ENCODE measurements at places on chromosomes 6 and 20.

GRCh38 chr6:131886517-131886916 is 64.7 kb downstream of the CCN2 start:
- no peaks in the 10 kb centered on the region for H3K27me3 ChIP-seq
- no peak for DNase-seq
- no peaks in the 10 kb centered on the region for H3K36me3 ChIP-seq
- no peaks in the 10 kb centered on the region for H3K4me1 ChIP-seq

DNA sequence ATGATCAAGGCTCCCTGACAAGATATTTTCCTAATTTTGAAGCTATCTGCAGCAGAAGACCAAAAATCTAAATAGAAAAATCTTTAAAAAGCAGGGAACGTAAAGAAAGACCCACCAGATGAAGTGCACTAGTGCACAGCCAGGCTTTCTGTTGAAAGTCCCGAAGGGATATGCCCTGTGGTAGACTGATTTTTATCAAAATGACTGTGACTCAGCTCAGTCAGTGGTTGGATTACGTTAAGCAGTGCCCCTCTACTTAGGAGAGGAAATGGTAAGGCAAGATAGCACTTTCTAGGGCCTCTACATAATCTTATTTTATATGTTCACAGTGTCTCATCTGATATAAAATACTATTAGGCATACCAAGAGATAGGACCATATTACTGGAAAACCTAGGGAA is 123.4 kb upstream of the RAB32 start:
- no peak overlapping the region for H3K27ac ChIP-seq
- no peak for DNase-seq
- no peaks in the 10 kb centered on the region for H3K4me1 ChIP-seq

GRCh38 chr6:109788687-109789086 is 97.6 kb downstream of the FIG4 start:
- peaks cover 6% of the 10 kb centered on the region for H3K4me1 ChIP-seq
- no peaks in the 10 kb centered on the region for H3K27me3 ChIP-seq
- no peak overlapping the region for H3K4me3 ChIP-seq
- H3K27ac ChIP-seq = no peak overlapping the region

DNA sequence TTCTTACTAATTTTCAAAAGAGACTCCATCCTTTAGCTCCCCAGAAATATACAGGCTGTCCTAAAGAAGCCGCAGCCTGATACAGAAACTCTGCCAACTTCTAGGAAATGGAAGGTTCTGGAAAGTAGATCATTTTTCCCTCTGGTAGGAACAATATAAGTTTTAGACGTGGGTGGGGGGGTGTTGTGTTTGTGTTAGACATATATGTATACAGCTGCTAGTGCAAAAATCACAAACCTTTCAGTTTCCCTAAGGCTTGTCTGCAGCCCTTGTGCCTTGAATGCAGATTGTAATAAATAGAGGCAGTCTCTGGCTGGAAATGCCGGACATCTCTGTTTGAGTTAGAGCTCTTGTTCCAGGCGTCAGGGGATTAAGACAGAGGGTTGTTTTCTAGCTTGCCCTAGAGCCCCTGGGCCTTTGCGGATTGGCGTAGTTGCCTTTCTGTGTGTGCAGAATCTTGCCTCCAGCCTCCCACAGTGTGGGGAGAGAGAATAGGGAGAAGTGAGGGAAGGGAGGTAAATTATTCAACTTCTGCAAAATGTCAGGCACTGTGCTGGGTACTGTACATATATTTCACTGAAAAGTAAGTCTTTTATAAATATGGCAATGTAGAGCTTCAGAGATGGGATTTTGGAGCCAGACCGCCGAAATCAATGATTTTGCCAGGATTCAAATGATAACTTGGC is 269.7 kb downstream of the PRL start:
- H3K27ac ChIP-seq = no peak overlapping the region
- H3K36me3 ChIP-seq = no peaks in the 10 kb centered on the region
- peak; percentile 47 for DNase-seq

GRCh38 chr20:36688630-36689029 is 42.6 kb upstream of the SLA2 start:
- H3K4me3 ChIP-seq = no peak overlapping the region
- no peaks in the 10 kb centered on the region for H3K27me3 ChIP-seq
- no peak for DNase-seq
- H3K27ac ChIP-seq = no peak overlapping the region
- peaks cover 10% of the 10 kb centered on the region for H3K36me3 ChIP-seq

DNA sequence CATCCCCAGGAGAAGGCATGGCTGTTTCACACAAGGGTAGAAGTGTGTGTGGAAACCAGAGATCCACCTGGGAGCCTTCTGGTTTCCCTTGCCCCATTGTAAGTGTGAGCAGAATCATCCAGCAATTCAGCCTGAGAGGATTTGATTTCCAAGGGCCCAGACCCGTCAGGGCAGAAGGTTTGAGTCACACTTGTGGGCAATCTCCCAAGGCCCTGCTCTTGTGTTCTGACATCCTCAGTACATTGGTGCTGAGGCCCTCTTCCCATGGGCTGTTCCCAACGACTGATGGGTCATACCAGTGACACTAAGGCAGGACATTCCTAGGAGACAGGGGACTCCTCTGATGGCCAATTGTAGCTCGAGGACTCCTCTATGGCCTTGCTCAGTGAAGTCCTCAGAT is 58.2 kb upstream of the POLR1H start:
- no peaks in the 10 kb centered on the region for H3K36me3 ChIP-seq
- no peak overlapping the region for H3K4me3 ChIP-seq
- DNase-seq = no peak
- peaks cover 20% of the 10 kb centered on the region for H3K27me3 ChIP-seq
- H3K27ac ChIP-seq = no peak overlapping the region

- H3K36me3 ChIP-seq = no peaks in the 10 kb centered on the region
- DNase-seq = no peak
- H3K4me3 ChIP-seq = no peak overlapping the region
- H3K4me1 ChIP-seq = no peaks in the 10 kb centered on the region
- H3K27me3 ChIP-seq = no peaks in the 10 kb centered on the region
Measured at GRCh38 chr6:20252311-20252710, 40.0 kb upstream of the MBOAT1 start.

DNA sequence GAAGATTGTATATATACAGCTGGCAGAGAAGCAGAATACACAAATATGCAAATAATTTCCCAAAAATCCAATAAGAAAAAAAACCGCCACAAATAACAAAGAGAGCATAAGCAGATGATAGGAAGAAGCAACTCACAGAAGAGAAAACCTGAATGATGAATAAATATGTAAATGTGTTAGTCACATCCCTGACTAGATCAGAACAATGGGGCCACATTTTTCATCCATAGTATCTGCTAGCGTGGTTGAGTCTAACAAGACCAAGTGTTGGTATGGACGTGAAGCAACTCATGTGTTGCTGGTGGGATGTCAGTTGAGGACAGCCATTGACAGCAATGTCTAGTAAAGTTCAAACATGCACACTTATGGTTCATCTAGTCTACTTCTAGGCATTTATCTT is 3.9 kb upstream of the SLC22A3 start:
- H3K27me3 ChIP-seq = peaks cover 3% of the 10 kb centered on the region
- H3K4me1 ChIP-seq = no peaks in the 10 kb centered on the region
- no peaks in the 10 kb centered on the region for H3K36me3 ChIP-seq
- H3K4me3 ChIP-seq = no peak overlapping the region
- no peak for DNase-seq

- DNase-seq = no peak
- peaks cover 3% of the 10 kb centered on the region for H3K4me1 ChIP-seq
- H3K36me3 ChIP-seq = no peaks in the 10 kb centered on the region
- H3K4me3 ChIP-seq = no peak overlapping the region
Measured at GRCh38 chr6:21501815-21502214, 91.7 kb upstream of the SOX4 start.

- no peaks in the 10 kb centered on the region for H3K27me3 ChIP-seq
- H3K4me3 ChIP-seq = no peak overlapping the region
Measured at GRCh38 chr20:11438412-11438811, 479.3 kb upstream of the BTBD3 start.

DNA sequence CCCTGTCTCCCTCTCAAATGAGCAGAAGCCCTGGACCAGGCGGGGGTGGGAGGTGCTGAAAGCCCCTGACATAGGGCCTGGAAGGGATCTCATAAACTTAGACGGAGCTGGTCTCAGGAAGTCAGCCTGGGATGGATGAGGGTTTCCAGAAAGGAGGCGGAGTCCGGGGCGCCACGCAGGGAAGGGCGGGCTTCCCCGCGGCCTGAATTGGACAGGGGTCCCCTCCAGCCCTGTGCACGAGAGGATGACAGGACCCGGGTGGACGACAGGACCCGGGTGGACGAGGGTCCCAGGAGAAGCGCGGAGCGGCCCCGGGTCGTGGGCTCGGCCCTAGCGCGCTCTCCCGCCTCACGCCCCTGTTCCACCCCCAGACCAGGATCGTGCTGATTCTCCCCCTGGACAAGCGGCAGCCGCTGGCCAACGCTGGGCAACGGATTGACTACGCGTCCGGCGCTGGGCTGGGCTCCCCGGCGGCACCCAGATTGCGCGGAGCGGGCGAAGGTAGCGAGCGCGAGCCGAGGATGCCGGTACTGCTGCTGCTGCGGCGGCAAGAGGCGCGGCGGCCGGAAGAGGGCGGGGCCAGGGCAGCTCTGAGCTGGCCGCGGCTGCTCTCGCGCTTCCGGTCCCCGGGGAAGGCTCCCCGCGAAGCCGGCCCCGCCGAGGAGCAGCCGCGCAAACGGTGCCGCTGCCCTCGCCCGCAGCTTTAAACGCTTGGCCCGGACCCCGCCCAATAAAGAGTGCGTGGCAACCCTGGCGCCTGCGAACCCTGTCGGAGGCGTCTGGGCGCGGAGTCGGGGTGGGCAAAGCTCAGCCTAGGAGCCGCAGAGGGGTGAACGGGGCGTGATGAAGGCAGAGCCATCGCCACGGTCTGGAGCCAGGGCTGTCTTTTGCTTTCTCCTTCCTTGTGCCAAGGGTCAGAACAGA is 1.3 kb downstream of the C20orf144 start:
- peaks cover under 1% of the 10 kb centered on the region for H3K36me3 ChIP-seq
- H3K27me3 ChIP-seq = no peaks in the 10 kb centered on the region
- H3K27ac ChIP-seq = peak overlapping the region; percentile 92
- H3K4me1 ChIP-seq = no peaks in the 10 kb centered on the region

DNA sequence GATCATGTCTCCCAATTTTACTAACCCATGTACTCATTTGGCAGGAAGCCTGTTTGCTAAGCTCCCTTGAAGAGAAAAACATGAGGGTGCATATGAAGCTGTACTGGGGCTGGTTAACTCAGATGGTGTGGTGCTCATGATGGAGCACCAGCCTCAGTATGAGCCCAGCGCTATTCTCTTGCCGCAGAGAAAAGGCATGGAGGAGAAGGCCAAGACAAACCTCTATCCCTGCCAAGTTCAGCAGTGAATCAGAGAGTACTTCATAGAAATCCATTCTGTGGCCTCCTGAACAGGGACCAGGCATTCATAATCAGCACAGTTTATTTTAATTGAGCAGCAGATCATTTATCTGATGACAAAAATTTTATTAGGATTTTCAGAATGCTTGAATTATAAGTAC is 398.1 kb downstream of the LMBRD1 start:
- DNase-seq = no peak
- H3K4me1 ChIP-seq = no peaks in the 10 kb centered on the region
- H3K27ac ChIP-seq = no peak overlapping the region
- no peaks in the 10 kb centered on the region for H3K36me3 ChIP-seq
- no peaks in the 10 kb centered on the region for H3K27me3 ChIP-seq

DNA sequence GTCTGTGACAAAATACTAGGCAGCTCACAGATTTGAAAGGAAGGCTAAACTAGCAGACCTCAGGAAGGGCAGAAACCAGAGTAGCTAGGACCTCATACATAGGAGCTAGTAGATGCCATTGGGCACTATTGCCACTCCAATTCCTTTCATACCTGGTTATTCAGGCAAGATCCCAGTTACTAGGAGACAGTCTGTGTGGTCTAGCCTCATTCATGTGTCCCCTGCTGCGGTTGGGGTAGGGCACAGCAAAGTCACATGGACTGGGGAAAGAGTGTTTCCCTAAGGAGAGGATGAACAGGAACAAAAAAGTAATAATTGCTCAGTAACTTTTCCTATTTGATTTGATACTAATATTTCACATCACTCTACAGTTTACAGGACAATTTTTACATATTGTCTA is 204.6 kb upstream of the HEY2 start:
- DNase-seq = no peak
- H3K27me3 ChIP-seq = no peaks in the 10 kb centered on the region
- H3K4me3 ChIP-seq = no peak overlapping the region
- no peaks in the 10 kb centered on the region for H3K36me3 ChIP-seq
- H3K4me1 ChIP-seq = peaks cover 1% of the 10 kb centered on the region
- H3K27ac ChIP-seq = no peak overlapping the region

DNA sequence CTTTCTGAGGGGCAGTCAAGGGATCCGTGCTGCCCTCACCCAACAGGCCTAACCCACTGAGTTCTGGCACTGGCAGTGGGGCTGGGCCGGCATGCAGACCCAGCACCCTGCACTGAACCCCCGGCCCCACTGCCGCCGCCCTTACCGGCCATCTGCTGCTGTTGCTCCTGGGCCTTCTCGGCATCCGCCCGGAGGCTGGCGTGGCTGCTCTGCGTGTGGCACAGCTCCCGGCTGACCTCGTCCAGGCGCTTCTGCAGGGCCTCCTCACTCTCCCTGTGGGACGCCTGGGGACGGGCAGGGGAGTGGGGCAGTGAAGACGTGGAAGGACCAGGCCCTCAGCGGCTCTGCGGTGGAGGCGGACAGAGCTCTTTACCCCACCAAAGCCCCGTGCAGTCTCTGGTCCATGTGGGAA is 52.4 kb downstream of the RRBP1 start:
- no peak for DNase-seq
- no peaks in the 10 kb centered on the region for H3K4me1 ChIP-seq
- no peak overlapping the region for H3K27ac ChIP-seq
- peaks cover 50% of the 10 kb centered on the region for H3K36me3 ChIP-seq

DNA sequence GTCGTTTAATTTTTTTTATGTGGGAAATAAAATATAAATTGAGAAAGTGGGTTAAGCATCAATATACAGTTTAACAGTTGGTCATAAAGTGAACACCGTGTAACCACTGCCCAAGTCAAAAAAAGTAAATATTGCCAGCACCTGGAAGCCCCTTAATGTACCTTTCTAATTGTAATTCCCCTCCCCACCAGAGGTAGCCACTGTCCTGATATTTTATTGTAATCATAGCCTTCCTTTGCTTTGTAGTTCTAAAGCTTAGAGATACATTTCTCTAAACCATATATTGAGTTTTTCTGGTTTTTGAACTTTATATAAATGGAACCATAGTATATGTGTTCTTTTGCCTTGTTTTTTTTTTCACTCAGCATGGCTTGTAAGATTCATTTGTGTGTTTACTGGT is 180.6 kb downstream of the TBC1D7 start:
- DNase-seq = no peak
- H3K36me3 ChIP-seq = peaks cover 2% of the 10 kb centered on the region
- H3K27ac ChIP-seq = no peak overlapping the region
- H3K4me3 ChIP-seq = no peak overlapping the region
- no peaks in the 10 kb centered on the region for H3K4me1 ChIP-seq
- H3K27me3 ChIP-seq = no peaks in the 10 kb centered on the region

All from lung (tissue), 17 donors.